ENCODE measurements at places on chromosomes 1 and 21. TPM values are rescaled to one million over a fixed set of nuclear protein-coding genes. Genes with fewer than 3 reads are reported as not detected.

DNA sequence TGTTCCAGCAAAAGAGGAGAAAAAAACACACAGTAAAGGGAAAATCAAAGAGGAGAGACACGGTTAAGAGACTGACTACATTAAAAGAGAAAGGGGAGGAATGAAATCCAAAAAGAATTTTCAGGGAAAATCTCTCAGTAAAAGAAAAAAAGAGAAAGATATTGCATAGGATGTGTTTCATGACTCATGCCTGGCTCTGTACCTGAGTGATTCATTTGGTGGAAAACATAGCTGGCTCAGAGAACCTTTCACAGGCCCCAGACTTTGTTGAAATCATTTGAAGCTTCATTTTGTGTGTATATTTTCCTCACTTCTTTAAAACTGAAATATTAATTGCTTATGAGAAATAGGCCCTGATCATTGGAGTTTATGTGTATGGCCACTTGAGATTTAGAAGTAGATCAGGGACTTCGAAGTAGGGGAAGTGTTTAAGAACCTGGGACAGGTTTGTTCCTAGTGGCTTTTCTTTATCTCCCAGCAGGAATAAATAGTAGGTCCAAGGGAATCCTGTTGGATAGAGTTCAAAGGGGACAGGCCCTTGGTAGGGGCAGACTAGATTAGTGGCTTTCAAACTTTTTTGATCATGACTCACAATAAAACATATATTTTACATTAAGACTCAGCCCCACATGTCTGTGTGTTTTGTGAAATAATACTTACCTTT, 239.1 kb upstream of the SGIP1 start:
- DNase-seq: no peak

GRCh38 chr1:185846672-185847444, 112.7 kb downstream of the HMCN1 start:
- no peak for DNase-seq

- DNase-seq: no peak
These were observed 98.3 kb downstream of the COQ8A start for GRCh38 chr1:227038401-227038800.

- no peak for DNase-seq
These were observed 58.3 kb upstream of the DSCAM start for GRCh38 chr21:40905251-40905650.

- no peak for DNase-seq
These were observed 2.7 kb upstream of the CD5L start for GRCh38 chr1:157844089-157844830.

- no peak for DNase-seq
These were observed 616.1 kb upstream of the ADAMTS5 start for GRCh38 chr21:27582948-27583430.

DNA sequence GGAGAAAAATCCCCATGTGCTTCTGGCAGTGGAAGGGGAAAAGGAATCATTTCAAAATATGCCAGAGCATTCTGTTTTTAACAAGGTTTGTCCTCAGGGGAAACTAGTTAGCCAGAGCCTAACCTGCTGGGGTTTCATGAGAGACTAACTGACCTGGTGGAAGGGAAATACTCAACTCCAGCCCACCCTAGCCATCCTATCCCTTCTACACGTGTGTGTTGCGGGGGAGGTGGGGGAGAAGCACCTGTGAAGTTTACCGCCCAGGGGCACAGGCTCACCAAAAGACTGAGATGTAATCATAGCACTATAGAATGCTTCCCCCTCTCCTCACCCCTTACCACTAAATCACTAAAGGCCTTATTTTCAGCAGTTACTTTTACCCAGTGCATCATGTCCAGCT, 139.5 kb downstream of the GRIK3 start:
- no peak for DNase-seq

- DNase-seq: peak; percentile 57
These were observed 48.6 kb downstream of the MDM4 start for GRCh38 chr1:204564835-204565234.

DNA sequence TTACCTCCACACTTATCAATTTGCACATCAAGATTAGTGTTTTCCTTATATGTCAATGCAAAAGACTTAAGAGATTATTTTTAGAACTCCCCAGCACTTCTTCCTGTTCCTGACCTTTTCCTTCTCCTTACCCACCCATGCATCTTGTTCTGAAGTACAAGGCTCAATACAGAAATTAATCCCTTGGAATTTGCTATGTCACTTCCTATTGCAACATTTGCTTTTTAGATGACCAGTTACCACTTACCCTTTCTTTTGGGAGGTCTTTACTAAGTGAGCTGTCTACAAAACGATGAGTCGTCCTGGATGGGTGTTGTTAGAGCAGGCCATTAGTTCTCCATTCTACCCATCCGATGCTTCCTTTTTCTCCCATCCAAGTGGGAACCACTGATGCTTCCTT, 221.2 kb downstream of the FMN2 start:
- DNase-seq: no peak

GRCh38 chr1:92184632-92185031, 33.1 kb upstream of the C1orf146 start:
- no peak for DNase-seq

GRCh38 chr1:52751589-52752483, 25.6 kb downstream of the ZYG11B start:
- DNase-seq: no peak

DNA sequence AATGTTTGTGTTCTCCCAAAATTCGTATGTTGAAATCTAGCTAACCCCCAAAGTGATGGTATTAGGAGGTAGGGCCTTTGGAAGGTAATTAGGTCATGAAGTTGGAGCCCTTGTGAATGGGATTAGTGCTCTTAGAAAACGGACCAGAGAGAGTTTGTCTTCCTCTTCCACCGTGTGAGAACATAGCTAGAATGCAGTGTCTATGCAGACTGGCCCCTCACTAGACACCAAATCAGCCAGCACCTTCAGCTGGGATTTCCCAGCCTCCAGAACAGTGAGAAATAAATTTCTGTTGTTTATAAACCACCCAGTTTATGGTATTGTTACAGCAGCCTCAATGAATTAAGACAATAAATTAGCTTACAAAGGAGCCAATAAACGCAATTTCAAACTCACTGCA, 58.0 kb downstream of the KIAA0319L start:
- no peak for DNase-seq

GRCh38 chr1:77333501-77333900, 51.7 kb downstream of the AK5 start:
- no peak for DNase-seq

- DNase-seq: peak; percentile 29
These were observed 100.5 kb upstream of the NEK7 start for GRCh38 chr1:198056255-198056654.

GRCh38 chr1:112698366-112699310, 8.3 kb downstream of the RHOC start:
- DNase-seq: no peak

The KCNA3 gene
- total RNA-seq: 25.6 TPM

The OR10J1 gene
- not detected for total RNA-seq

The PLCH2 gene
- total RNA-seq: 10.3 TPM

The WNT9A gene
- 0.07 TPM for total RNA-seq

The FMO5 gene
- 0.27 TPM for total RNA-seq

The NCF2 gene
- total RNA-seq: 6.6 TPM

Data from activated CD4-positive, alpha-beta memory T cell treated with anti-CD3 and anti-CD28 coated beads for 36 hours (primary cell).